ENCODE measurements at places on chromosomes 5 and 9. TPM values are rescaled to one million over a fixed set of nuclear protein-coding genes. Genes with fewer than 3 reads are reported as not detected.

Gene LCN9
- not detected for total RNA-seq

Gene IL33
- 16.8 TPM for total RNA-seq

Gene DBH
- not detected for total RNA-seq

Gene BAAT
- not detected for total RNA-seq

Gene SOX30
- not detected for total RNA-seq

All from left ventricle myocardium superior (tissue), 1 donor.